Stomach (tissue), 19 donors: ENCODE measurements at places on chromosomes 2 and 18. TPM values are rescaled to one million over a fixed set of nuclear protein-coding genes. Genes with fewer than 3 reads are reported as not detected.

Gene FBXO36
- 0.58 TPM for total RNA-seq

GRCh38 chr2:239666053-239666854 is 265.4 kb upstream of the HDAC4 start:
- DNase-seq = no peak

DNA sequence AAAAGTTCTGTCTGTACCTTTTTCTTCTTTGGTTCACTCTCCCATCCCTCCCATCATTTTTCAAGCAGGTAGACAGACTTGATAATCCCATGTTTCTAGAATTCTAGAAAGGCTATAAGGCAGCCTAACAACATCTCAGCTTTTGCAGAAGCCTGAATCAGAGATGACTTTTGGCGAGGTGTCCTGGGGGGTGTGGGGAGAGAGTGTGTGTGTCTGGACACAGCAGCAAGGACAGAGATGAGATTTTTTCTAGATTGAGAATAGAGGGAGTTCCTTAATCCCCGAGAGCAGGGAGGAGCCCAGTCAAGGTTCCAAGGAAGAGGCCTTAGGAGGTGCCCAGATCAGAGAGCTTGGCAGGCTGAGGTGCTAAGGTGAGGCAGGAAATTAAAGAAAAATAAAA is 22.0 kb upstream of the LAPTM4A start:
- DNase-seq = no peak

Gene TRIM54
- total RNA-seq = not detected

Gene SFTPB
- total RNA-seq = 13.4 TPM

GRCh38 chr2:73069855-73070642 is 1.5 kb downstream of the SFXN5 start:
- no peak for DNase-seq

DNA sequence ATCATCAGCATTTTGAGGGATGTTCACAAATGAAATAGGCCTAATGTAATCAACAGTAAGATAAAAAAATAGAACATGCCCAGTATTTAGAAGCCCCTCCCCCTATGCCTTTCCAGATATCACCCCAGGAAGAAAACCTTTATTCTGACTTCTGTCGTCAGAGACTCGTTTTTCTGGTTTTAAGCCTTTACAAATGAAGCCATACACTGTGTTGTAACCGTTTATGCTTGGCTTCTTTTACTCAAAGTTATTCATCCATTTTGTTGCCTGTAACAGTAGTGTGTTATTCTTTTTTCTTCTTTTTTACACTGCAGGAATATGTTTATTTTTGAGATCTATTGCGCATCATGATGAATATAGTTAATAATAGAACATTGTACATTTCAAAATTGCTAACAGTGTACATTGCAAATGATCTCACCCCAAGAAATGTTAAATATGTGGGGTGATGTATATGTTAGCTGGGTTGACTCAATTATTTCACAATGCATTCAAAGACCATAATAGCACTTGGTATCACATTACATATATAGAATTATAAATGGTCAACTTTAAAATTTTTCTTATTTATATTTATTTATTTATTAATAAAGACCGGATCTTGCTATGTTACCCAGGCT is 28.1 kb upstream of the PNPT1 start:
- no peak for DNase-seq

GRCh38 chr2:121298476-121298875 is 13.5 kb upstream of the TFCP2L1 start:
- DNase-seq = no peak

- no peak for DNase-seq
Observed at GRCh38 chr2:214674278-214674677, 135.2 kb downstream of the BARD1 start.

Gene VWA3B
- total RNA-seq = 4.9 TPM

Gene OTX1
- not detected for total RNA-seq

Gene ZSWIM2
- total RNA-seq = not detected

Gene GPC1
- total RNA-seq = 17.5 TPM

Gene MEMO1
- total RNA-seq = 20.6 TPM

Gene PPM1B
- total RNA-seq = 11.7 TPM

DNA sequence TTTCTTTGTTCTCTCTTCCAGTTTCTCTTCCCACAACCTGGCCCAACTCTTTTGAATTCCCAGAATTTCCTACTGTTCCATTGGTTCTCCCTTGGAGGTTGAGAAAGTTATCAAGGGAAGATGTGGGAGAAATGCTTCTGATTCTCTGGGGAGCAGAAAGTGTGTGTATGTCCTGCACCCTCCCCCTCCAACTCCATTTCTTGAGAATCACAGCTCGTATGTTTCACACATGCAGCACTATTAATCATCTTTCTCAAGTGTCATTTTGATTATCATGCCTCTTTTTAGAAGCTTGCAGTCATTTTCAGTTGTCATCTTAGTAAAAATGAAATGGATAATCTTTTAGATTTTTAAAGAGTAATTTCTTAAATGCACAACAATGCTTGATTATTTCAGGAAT is 296.8 kb upstream of the SLC39A10 start:
- no peak for DNase-seq

Gene TRAF3IP1
- total RNA-seq = 13.6 TPM
